ENCODE measurements at places on chromosomes 12 and 14.
A peak's percentile ranks its signal among the peaks of the same experiment; 100 is the strongest.

- peak; percentile 9 for DNase-seq
These were observed 88.7 kb upstream of the KCNA1 start for GRCh38 chr12:4820971-4821370.

GRCh38 chr12:91219919-91220318 lies 37.3 kb upstream of the DCN start:
- no peak for DNase-seq

DNA sequence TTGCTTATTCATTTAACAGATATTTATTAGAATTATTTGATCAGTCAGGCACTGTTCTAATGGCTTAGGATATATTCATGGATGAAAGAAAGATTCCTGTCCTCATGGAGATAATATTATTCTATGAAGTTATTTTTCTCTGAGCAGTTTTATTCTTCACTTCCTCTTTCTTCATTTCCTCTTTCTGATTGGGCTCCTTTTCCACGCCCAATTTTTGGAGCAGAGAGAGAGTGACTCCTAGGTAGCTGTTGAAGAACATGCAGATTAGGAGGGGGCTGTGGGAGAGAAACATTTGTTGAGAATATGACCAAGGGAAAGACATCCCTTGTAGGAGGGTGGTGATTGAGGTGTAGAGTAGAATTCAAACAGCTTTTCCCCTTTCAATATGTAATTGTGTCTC lies 6.0 kb upstream of the YARS2 start:
- DNase-seq = no peak

DNA sequence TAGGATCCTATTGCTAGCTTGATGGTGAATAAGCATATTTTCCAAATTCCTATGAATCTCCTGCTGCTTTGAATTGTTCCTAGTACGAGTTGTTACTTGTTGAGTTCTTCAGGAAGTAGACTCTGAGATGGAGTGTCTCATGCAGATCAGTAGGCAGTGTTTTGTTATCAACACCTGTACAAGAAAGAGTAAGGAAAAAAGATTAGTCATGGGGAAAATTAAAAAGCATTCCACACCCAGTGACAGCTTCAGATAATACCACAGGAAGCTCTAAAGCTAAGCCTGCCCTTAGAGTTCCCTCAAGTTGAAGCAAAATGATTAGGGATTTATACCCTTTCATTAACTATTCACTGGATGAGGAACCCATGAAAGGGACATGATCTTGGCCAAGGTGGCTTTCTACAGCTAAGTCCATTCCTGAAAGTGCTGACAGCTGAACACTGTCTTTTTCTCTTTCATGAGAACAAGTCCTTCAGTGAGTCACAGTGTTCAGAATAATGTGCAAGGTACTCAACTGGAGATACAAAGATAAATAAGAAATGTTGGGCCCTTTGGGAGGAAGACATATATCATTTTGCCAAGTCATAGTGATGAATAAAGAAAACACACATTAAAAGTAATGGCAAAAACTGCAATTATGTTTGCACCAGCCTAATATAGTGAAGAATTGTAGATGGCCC lies 49.1 kb downstream of the CCER1 start:
- DNase-seq = peak; percentile 27

- no peak for DNase-seq
These were observed 184.0 kb downstream of the SRGAP1 start for GRCh38 chr12:64028541-64028940.

- no peak for DNase-seq
These were observed 1.9 kb downstream of the RTL1 start for GRCh38 chr14:100901391-100902183.

GRCh38 chr12:117101953-117102799 lies 3.0 kb upstream of the TESC start:
- DNase-seq = no peak

GRCh38 chr14:43360239-43360638 lies 1146.8 kb downstream of the FSCB start:
- DNase-seq = no peak
